Activated naive CD4-positive, alpha-beta T cell treated with anti-CD3 and anti-CD28 coated beads, Interleukin-2, amount 50 U/mL, for 16 hours (primary cell): ENCODE measurements at places on chromosomes 12 and 14.

GRCh38 chr14:28163897-28164296, 602.7 kb upstream of the FOXG1 start:
- DNase-seq: no peak

DNA sequence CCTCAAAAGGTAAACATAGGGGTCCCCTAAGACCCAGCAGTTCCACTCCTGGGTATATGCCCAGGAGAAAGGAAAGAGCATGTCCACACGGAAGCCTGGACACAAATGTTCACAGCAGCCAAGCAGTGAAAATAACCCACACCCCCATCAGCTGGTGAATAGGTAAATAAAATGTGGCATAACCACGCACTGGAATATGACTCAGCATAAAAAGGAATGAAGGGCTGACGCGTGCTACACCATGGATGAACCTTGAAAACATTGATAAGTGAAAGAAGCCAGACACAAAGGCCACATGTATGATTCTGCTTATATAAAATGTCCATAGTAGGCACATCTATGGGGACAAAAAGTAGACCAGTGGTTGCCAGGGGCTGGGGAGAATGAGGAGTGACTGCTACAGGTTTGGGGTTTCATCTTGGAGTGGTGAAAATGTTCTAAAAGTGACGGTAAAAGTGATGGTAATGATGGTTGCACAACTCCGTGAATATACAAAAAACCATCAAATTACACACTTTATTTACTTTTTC, 3.8 kb upstream of the SCARB1 start:
- no peak for DNase-seq

DNA sequence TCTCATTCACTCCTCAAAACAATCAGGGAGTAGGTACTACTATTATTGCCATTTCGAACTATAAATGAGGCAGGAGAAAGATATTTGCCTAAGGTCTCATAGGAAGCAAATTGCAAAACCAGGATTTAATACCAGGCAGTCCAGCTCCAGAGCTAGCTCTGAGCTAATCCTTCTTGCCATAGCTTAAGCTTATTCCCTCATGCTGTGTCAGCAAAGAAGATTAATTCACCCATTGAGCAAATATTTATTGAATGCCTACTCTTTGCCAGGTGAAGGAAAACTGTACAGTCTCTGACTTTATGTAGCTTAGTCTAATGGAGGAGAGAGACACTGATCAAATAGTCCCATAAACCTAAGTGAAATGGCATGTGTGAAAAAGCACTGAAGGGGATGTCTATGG, 19.5 kb downstream of the KCNA5 start:
- no peak for DNase-seq

- peak; percentile 70 for DNase-seq
Measured at GRCh38 chr12:48996794-48997718, 2.1 kb downstream of the DDN start.

DNA sequence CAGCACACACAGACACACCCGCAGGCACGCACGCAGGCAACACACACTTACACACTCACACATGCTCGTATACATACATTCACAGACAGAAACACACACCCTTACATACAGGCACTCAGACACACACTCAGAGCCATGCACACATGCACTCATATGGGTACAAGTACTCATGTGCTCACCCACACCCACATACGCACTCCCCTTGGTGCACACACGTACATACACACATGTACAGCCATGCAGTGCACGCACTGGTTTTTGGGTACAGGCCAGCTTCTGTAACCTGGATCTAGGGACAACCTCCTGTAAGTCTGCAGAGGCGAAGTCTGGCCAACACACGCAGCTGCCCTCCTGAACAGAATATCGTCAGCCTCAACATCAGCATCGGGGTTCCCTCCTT, 221.3 kb upstream of the RTL1 start:
- DNase-seq: no peak

DNA sequence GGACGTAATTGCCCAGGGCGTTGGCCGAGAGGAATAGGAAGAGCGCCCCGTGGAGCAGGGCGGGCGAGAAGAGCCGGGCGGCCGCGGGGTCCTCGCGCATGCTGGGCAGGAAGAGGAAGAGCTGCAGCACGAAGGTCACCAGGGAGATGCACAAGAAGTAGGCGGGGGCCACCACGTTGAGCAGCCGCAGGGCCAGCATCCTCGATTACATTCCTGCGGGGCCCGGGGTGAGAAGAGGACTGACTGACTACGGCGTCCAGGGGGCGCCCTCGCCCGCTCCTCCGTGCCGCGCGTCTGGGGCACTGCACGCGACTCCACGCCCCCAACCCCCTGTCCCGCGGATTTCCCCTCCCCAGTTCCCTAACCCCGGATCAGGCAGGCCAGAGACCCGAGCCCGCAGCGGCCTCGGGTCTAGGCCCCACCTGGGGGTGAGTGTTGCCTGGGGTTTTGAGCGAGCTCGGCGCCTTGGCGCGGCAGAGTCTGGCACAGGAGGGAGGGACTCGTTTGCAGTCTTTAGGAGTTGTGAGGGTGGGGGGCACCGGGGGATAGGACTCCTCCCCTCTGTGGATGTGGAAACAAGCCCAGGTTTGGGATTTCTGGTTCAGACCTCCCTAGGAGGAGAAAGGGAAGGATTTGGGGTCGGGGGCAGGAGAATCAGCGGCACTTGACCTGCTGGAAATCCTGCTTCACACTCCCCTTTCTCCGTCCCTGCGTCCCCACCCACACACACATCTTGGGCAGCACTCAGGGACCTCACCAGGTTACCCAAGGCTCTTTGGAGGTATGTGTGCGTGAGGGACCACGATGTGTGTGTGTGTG, 1.8 kb downstream of the ZDHHC22 start:
- DNase-seq: peak; percentile 49

DNA sequence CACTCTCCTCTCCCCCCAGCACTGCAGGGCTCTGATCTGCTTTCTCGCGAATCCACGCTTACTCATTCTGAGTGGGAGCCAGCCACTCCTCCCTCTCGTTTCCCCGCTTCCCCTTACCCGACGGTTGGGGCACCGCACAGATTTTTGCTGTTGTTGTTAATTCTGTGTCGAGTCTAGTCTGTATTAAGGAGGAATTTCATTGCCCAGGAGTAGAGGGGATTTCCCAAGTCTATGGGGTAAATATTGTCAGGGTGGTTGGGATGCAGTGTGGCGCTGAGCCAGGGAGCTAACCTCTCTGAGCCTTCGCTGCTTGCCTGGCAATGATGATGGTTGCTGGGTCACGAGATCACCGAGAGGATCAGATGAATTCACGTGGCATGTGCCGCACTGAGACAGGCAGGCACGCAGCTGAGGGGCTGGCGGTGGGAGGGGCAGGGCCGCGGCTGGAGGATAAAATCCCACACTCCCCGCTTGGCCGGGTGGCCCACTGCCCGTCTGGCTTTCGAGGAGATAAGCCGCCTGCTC, 18.5 kb downstream of the NCOR2 start:
- DNase-seq: no peak

- DNase-seq: no peak
Measured at GRCh38 chr12:68086019-68086603, 73.4 kb downstream of the IFNG start.

- no peak for DNase-seq
Measured at GRCh38 chr14:70700955-70701585, 59.4 kb downstream of the TTC9 start.

DNA sequence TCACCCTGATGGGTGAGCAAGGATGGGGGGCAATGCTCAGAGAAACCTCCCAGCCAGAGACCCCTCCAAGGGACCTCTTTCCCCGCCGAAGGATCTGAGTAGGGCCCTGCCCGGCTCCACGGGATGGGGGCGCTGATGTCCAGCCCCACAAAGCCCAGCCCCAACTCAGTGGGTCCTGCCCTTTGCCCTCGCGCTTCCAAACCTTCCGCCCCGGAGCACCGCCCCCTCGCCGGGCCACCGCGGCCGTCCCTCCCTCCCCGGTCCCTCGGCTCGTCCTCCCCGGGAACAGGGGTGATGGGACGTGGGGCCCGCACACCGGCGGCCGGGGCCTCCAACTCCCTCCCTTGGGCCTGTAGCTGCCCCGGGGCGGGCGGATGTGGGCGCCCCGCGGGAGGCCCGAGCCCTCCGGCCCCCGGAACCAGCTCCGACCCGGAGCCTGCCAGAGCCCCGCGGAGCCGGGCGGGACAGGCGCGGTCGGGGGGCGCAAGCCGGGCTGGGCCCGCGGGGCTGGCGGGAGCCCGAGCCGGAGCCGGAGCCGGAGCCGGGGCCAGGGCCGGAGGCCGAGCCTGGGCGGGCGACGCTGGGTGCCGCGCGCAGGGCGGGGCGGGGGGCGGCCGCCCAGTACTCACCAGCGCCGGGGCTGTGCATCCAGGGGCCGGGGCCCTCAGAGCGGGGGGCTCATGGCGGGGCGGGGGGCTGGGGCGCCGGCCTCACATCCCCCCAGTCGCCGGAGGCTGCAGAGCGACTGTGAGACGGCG, 386 bp downstream of the HDAC7 start:
- DNase-seq: peak; percentile 46

- DNase-seq: peak; percentile 76
Measured at GRCh38 chr12:56193025-56193578, 3.8 kb upstream of the SMARCC2 start.

DNA sequence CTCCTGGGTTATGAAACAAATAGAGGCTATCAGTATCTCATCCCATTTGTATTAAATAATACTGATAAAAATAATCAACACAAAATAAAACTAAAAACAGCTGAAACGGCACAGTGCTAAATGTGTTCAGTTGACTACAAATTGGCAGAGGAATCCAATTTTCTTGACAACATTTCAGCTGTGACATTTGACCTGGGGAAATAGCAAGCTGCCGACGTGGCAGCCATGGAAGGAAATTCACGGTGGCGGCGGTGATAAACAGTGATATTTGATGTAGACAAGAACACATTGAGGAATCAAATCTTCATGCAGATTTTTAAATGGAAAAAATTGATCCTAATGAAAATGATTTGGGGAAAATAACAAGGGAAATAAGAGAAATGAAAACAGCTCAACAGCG, 159.1 kb upstream of the RTL1 start:
- DNase-seq: no peak

GRCh38 chr14:39035336-39035735, 67.7 kb downstream of the SEC23A start:
- DNase-seq: no peak

DNA sequence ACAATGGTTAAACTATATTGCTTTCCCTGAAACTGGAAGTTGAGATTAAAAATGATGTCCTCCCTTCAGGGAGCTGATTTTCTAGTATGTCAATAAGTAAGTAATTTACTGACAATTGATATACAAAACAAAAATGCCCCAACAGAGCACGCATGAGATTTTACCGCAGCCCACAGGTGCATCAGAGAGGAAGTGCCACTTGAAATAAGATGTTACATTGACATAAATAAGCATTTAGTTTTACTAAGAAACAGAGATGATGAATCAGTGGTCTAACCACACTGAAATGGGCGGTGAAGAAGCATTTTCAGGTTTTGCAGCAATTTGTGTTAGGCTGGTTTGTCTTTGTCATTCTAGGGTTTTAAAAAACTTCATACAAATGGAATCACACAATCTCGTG, 8.8 kb upstream of the CLECL1 start:
- DNase-seq: peak; percentile 66

DNA sequence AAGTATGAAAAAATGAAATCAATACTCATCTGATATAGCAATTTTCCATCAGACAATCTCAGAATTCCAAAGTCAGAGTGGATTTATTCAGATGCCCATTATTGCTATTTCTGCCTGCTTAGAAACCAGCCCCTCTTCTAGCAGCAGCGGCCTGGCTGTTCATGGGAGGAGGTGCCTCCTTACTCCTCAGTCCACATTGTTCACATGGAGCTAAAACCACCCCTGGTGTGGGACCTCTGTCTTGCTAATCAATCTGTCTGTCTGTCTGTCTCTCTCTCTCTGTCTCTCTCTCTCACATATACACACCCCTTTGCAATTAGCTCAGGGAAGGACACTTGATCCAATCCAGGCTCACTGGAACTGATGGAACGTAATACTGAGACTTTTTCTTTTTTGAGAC, 176.1 kb downstream of the APAF1 start:
- no peak for DNase-seq

DNA sequence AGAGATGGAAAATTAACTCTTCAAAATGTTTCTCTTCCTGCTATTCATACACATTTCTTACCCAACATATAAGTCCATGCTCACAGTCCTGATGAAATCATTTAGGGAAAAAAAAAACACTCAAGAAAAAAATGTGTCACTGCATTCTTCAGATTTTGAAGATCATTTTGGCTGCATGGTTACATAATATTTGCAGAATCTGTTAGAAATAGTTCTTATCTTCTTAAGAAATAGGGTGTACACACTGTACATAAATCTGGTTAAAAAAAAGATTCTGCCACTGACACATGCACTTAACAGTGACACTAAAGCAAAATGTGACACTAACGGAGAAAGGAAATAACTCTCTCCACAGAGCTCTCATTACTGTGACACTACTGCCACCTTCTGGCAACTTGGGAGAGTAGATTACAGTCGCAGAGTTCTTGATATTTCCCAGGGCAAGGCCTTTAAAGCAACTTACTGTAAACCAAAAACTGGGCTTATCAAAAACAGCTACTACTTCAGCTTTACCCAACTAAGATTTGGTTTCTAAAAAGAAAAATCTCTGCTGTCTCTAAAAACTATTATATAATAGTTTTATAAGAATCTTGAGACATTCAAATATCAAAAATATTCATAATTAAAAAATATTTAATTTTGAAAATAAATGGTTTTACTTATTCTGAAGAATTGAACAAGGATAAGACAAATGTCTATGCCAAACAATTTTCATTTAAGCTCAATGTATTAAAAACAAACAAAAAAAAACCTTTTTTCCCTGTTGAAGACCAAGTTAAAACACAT, 65.0 kb downstream of the SETD3 start:
- peak; percentile 53 for DNase-seq

DNA sequence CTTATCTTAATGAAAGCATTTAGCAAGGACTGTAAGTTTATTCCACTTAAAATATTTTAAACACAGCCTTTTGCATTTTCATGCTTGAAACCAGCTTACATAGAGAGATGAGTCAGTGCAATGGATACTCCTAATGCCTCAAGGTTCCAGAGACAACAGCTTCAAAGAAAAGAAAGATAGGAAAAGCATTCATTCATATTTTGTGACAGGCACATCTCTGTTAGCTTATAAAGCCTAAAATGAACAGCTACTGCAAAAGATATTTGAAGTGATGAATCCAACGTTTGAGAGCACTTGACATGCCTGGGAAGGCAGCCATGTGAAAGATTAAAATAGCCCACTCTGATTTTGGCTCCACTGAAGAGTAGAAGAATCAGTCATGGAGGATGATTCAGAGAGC, 814.5 kb downstream of the RPS29 start:
- no peak for DNase-seq

DNA sequence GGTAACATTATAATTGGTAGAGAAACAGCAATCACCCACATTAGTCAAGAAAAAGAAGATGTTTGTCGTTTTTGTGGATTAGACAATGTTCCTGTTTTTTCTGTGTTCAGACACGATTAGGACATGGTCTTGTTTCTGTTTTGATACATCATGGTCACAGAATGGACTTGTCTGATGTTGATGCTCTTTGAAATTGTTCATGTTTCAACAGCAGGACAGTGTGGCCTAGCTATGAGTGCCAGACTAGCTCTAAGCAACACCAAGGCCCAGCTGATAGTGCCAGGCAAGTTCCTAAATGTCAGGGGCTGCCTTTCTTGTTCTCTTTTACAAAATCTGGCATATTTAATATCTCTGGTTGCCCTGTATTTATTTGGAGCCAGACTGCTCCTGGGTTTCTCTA, 40.9 kb upstream of the TOMM20L start:
- DNase-seq: no peak
